ENCODE measurements at places on chromosomes 5 and 9. TPM values are rescaled to one million over a fixed set of nuclear protein-coding genes. Genes with fewer than 3 reads are reported as not detected.

Gene AHRR
- total RNA-seq: 18.0 TPM

Gene EFNA5
- total RNA-seq: 1.1 TPM

Gene CAMK4
- total RNA-seq: 1.8 TPM

Gene PCDHB8
- total RNA-seq: 0.26 TPM

Gene NTRK2
- 1.0 TPM for total RNA-seq

Gene NRG2
- 0.98 TPM for total RNA-seq

Gene PKD2L2
- total RNA-seq: not detected
